ENCODE measurements at places on chromosomes 1 and 21.

- no peak for DNase-seq
These were observed 29.4 kb downstream of the JAK1 start for GRCh38 chr1:64936956-64937355.

DNA sequence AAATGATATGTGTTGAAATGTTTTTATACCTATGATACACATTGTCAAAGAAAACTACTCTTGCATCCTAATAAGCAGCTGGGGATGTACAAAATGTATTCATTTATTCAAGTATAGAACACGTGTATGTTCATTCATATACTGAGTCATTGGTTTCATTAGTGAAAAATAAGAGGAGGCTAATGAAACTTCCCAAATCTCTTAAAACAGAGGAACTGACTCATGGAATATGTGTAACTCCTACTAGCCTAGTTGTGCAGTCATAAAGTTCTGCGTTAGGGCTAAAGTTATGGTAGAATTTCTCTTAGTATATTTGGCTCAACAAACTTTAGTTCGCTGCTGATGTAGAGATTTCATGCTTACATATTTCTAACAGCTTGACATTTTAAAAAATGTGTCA lies 441.6 kb downstream of the NCAM2 start:
- DNase-seq = no peak

GRCh38 chr1:162732566-162733335 lies 57.8 kb upstream of the HSD17B7 start:
- no peak for DNase-seq

DNA sequence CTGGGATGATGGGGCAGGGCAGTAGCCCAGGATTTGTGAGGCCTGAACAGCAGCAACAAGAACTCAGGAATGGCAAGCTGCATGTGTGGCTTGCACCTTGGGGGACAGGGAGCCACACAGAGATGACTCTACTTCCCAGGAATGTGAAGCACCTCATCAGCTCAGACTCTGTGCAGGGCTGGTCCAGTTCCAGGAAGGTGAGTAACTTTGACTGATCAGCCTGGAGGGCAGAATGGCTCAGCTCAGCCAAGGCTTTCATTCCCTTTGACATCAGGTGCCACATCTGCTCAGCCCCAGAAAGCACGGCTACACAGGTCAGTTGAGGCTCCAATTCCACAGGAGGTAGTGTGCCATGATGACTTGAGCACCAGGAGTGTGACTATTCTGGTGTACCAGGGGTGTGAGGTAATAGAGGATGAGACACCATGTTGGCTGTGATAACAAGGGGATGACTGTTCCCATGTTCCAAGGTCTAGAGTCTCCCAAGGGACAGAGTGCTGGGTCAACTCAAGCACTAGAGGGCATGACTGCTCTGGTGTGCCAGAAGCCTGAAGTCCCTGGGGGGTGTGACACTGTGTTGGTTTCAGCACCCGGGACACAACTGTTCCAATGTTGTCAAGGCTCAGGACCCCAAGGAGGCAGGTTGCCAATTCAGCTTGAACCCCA lies 625.8 kb upstream of the ADGRL2 start:
- DNase-seq = peak; percentile 83

GRCh38 chr1:150564051-150564991 lies 15.1 kb downstream of the MCL1 start:
- no peak for DNase-seq

DNA sequence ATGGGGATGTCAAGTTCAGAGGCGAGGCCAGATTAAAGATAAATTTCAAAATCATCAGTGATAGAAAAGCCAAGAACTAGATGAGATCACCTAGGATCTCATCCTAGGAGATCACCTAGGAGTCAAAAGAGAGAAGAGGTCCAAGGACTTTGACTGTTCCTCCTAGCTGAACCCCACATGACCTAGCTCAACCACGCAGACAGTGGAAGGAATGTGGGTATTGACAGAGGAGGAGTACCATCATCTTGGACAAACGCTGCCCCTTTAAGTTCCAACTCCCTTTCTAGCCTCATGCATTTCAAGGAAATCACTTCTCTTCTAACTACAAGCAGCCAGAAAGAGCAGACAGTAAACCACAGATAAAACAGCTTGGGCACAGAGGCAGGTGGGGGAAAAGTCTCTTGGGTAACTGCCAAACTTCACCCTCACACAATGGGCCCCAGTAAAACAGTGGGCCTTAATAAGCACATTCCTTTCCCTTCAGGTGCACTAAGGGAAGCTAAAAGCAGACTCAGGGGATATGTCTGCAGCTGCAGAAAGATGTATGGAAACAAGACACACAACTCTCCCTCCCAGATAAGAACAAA lies 12.5 kb upstream of the FAM76A start:
- DNase-seq = no peak

- DNase-seq = no peak
These were observed 77.9 kb downstream of the PSMG1 start for GRCh38 chr21:39105341-39105765.

DNA sequence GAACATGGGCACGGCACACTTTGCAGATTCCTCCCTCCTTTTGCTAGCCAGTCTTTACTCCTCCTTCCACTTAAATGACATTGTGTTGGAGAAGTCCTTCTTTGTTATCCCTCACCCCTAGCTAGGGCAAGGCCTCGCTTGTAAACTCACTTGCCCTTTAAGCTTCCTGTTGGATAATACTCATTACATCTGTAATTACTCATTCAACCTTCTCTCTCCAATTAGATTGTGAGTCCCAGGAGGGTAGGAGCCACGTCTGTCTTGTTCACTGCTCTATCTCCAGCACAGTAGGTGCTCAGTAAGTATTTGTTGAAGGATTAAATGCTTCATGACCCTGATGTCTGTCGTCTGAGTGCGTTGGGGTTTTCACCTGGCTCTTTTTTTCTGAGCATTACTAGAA lies 98.7 kb upstream of the USP24 start:
- DNase-seq = no peak

DNA sequence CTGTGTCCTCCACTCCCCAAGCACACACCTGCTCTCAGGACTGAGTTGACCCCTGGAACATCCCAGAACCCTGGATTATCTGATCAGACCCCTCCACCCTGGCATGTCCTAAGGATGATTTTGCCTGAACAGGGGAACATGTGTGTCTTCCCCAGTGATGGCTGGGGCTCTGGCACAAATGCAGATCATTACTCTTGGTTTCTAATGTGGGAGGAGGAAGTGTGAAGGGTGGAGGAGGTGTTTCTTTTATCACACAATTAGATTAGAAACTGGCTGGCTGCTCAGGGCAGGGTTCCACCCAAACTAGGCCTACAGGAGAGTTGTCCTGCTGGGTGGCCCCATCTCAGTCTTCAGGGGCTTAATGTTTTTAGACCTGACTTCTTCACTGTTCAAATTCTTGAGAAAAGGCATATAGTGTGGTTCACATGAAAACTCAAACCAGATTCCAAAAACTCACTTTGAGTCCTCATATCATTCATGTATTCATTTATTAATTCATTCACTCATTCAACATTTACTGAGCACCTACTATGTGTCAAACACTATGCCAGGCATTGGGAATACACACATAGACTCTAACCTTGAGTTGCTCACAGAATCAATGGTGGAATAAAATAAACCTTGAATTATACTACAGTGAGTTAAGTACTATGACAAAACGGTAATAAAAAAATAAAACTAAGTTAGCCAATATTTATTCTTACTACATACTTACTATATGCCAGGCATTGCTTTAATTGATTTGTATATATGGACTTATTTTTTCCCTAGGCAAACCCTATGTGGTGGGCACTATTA lies 221.8 kb upstream of the JUN start:
- DNase-seq = no peak

DNA sequence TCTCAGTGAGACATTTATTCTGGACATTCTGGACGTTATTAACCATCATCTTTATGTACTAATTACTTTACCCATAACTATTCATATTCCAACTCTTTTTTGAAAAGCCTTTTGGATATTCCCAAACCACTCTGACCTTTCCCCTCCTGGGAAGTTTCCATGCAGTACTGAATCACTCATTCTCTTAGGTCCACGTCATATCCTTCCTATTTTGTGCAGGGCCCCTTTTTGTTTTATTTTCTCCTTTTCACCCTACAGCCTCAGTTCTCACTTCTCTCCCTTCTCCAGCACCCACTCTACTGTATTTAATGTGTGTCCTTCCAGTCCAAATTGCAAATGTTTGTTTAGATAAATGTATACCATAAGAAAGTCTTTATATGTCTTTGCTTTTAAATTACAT lies 16.4 kb upstream of the ATP1A1 start:
- no peak for DNase-seq

DNA sequence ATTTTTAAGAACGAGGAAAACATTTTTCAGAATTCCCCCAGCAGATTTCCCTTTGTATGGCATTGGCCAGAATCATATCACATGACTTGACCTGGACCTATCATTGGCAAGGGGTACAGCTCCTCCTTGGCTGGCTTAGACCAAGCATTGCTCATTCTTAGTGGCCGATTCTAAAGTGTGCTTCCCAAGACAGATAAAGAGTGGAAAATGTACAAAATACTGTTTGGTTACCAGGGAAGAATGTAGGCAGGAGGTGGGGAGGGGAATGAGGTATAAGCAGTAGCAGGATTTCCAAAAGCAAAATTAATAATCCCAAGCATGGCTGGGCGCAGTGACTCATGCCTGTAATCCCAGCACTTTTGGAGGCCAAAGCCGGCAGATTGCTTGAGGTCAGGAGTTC lies 75.6 kb upstream of the KRTAP11-1 start:
- DNase-seq = no peak

DNA sequence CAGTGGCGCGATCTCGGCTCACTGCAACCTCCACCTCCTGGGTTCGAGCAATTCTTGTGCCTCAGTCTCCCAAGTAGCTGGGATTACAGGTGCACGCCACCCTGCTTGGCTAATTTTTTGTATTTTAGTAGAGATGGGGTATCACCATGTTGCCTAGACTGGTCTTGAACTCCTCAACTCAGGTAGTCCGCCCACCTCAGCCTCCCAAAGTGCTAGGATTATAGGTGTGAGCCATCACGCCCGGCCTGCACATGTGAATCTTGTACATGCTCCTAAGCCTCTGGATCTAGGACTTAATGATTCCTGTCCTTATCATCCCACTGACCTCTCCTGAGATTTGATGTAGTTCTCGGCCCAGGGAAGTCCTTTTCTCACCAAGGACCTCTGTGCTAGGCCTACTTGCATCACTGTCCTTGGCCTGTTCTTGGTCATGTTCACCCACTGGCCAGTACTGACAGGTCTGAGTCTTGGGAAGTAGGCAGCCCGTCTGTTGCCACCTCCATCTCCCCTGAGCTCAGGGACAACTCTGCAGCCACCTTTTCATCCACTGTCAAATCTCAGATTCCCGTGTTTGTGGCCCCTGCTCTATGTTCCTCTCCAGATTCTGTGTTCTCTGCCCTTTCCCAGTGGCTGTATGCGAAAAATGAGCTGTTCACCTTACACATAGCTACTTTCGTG lies 9.4 kb downstream of the HYI start:
- DNase-seq = no peak

DNA sequence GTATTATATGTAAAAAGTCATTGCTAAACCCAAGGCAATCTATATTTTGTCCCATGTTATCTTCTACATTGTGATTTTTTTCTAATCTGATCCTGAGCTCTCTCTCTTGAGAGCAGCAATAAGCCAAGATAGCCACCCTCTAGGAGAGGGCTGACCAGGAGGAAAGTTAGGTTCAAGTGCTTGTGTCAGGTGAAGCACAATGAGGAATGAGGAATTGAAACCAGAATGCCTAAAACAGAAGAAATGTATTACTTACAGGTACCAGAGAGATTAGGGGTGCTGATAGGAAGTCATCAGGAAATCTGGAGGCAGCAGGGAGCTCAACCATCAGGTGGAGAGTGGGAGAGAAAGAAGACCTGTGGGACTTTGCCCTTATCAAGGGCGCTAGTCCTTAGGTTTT lies 85.5 kb upstream of the BARHL2 start:
- no peak for DNase-seq

GRCh38 chr1:118914379-118915161 lies 73.6 kb downstream of the TBX15 start:
- no peak for DNase-seq

GRCh38 chr1:62998845-62999649 lies 215.1 kb downstream of the ATG4C start:
- no peak for DNase-seq

GRCh38 chr21:42646836-42647235 lies 6.6 kb upstream of the PDE9A start:
- no peak for DNase-seq

GRCh38 chr1:198143797-198144196 lies 13.0 kb upstream of the NEK7 start:
- peak; percentile 29 for DNase-seq

GRCh38 chr1:37634244-37634991 lies at the start of gene RSPO1:
TSS of gene RSPO1 (minus strand) at chr1:37634892. CDS start at chr1:37629661, 5,231 bp downstream.
- DNase-seq = peak; percentile 24

DNA sequence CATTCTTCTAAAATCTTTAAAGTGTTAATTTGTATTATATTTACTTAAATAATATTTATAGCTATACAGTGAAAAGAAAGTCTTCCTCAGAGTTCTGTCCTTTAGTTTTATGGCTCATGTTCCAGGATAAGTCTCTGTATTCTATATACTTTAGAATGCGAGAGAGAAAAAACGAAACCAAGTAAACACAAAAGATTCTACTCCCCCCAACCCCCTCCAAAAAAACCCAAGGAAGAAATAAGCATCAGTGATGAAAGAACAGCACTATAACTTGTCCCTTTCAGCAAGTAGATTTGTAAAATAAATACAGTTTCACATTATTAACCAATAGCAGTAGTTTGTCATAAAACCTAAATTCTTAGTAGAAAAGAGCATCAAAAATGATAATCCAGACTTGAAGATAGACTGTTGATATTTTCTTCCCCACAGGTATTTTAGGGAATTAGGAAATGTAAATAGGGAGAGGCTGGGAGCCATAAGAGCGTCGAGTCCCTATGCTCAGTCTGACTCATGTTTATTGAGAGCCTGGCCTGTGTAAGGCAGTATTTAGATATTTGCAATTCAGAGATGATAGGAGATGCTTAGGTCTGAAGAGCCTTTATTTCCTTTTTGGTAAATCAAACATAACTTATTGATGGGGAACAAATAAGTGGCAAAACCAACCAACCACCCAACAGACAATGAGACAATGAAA lies 35.5 kb downstream of the CDC14A start:
- DNase-seq = no peak

- peak; percentile 41 for DNase-seq
These were observed 58.9 kb upstream of the CTTNBP2NL start for GRCh38 chr1:112337028-112337531.

DNA sequence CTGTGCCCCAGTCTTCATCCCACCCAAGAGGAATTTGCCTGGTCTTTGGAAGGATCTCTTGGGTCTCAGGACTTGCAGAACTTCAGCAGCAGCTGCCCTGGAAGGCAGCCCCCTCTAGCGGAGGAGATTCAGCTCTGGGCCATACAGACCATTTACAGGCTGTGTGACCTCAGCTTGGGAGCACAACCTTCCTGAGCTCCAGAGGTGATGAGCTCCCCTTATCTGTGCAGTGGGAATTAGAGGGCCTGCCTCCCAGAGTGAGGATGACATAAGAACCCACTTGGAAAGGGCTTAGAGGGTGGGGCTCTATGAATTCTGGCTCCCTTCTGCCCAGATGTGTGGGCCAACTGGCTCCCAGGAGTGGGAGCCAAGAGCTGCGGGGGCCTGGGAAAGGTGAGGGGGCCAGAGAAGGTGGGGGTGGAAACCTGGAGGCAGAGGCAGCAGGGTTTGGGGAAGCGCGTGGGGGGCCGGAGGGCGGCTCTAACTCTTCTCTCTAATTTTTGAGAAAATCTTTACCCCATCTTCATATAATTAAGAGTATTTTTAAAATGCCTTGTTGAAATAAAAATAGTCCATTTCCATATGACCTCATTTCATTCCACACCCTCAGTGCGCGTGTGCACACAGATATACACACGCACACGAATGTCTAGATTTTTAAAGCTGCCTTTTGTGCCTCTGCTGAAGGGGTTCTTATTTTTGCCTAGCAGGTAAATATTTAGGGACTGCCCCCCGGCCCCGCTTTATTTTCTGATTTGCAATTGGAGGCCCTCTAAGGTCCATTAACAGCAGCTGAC lies 21.5 kb downstream of the EPHB2 start:
- no peak for DNase-seq
